ENCODE measurements at places on chromosomes 4 and X.
A peak's percentile ranks its signal among the peaks of the same experiment; 100 is the strongest.

DNA sequence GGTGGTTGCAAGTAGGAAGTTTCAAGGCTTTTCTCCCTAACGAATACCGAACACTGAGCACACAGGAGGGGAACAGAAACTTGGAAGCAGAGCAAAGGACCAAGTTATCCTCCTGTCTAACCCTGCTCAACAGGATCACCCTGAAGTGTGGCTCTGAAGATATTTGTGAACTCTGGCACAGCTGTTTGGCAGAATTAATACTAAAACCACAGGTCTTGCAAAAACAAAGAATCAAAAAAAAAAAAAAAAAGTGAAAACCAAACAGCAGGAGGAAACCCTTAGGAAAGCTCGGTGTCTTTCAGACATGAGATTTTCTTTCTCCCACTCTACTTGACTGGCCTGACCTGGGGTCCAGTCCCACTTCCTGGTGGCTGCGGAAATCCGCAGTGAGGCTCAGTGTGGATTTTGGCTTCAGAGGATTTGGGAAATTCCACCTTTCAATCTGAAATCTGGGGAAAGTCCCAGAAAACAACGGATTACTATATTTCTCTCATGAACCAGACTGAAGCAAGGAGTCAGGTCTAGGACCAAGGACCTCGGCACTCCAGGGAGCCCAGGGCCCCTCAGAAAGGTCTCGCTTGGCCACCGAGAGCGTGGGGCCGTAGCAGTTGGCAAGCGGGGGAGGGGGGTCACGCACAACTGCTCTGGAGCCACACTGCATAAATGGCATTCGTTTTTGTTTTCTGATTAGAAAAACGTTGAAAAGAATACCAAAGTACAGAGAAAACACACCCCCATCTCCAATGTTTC is 867 bp downstream of the TIFA start:
- no peak for DNase-seq

DNA sequence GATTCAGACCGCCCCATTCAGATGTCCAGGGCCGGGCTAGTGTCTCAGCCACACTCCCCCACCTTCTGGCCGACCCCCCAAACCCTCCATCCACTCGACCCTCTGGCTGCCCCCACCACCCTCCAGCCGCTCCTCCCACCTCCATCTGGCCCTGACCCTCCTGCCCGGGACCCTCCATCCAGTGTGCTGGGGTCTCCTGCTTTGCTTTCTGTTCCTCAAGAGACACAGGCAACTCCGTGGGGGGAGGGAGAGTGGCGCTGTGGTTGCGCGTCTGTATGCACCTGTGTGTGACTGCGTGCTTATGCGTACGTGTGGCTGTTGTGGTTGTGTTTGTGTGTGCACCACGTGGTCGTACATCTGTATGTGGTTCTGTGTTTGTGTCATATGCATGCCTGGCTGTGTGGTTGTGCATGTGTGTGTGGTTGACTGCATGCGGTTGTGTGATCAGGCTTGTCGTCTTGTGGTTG is 33.3 kb downstream of the CPLX1 start:
- DNase-seq: no peak

DNA sequence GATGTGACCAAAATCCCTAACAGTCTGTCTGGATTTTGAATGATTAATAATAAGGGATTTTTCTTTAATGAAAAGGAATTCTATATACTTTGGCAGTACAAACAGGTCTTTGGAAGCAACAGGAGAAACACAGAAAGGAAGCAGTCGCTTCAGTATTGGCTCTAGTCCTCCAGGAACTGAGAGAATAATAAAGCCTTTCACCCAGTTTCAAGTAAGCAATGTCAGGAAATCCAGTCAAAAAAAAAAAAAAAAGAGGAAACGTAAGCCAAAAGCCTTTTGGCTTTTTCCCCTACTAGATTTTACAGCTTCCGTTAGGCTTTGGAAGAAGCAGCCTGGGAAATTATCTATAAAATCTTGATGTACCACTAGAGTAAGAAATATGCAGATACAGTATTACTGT is 61.7 kb upstream of the HDAC8 start:
- DNase-seq: no peak

DNA sequence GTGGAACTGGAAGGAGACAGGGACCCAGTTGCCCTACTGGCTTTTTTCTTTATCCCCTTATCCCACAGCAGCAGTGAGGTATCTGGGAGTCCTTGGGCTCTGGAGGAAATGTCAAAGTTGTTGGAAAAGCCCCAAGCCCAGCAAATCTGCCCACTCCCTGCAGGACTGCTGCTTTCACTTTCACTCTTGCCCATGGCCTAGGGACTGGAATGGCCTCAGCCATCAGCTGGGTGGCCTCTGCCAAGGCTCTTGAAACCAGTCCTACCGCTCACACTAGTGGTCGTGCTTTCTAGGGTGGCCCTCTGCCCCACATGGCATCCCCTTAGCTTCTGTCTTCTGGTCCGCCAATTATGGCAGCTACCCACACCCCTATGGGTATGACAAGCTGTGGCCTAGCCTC is 9.7 kb upstream of the RHOXF1 start:
- DNase-seq: no peak

DNA sequence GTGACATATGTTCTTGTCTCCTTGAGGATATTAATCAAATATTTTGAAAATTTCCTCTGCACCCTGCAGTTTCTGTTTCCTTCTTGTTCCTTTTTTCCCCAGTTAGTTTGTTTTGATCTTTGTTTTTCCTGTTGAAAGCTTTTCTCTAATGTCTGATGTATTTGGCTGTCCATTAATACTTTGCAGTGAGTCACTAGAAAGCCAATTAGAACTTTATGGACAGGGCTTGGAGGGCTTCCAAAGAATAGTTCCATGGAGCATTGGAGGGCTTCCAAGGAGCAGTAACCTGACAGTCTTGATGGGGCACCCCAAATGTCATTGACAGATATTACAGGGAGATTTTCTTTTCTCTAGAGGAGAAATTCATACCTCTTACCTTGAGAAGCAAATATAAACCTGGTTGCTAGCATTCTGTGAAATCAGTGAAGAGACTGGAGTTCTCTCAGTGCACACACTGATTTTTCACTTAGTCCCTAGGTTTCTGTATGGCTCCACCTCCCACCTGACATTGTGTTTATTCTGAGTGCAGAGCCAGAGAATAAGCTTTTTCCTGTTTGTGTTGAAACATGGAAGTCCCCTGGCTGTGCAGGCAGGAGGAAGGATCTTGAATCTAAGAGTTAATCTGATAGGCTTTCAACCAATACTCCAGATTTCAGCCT is 26.5 kb downstream of the SPARCL1 start:
- no peak for DNase-seq

DNA sequence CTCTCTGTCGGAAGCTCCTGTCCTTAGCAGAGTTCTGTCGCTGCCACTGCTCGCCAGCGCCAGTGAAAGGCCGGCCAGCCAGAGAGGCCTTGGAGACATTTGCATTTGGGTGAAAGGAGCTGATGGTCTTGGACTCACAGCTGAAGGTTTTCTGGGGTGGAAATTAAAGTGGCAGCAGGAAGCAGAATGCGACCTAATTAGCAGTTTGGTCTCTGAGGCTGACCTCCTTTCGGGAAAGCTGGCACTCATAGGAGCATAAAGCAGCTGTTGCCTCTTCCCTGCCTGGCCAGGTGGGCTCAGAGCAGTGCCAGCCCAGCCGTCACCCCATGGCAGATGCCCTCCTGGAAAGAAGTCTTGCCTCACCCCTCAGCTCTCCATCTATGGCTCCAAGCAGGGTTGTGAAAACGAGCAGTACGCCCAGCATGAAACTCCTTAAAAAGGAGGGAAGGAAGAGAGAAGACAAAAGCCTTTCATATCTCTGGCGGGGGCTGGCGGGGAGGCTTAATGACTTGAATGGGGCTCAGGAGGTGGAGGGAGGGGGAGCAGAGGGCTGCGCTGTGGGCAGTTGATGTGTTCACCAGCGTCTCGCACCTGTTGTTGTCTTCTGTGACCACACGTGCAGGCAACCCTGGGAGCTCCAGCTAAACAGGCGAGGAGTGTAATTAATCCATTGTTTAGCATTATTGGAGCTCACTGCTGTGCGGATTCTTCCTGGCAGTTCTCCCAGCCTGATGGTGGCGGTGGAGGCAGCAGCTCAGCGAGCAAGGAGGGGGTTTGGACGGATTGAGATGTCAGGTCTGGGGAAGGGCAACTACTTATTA is 264.0 kb downstream of the MID1IP1 start:
- no peak for DNase-seq

DNA sequence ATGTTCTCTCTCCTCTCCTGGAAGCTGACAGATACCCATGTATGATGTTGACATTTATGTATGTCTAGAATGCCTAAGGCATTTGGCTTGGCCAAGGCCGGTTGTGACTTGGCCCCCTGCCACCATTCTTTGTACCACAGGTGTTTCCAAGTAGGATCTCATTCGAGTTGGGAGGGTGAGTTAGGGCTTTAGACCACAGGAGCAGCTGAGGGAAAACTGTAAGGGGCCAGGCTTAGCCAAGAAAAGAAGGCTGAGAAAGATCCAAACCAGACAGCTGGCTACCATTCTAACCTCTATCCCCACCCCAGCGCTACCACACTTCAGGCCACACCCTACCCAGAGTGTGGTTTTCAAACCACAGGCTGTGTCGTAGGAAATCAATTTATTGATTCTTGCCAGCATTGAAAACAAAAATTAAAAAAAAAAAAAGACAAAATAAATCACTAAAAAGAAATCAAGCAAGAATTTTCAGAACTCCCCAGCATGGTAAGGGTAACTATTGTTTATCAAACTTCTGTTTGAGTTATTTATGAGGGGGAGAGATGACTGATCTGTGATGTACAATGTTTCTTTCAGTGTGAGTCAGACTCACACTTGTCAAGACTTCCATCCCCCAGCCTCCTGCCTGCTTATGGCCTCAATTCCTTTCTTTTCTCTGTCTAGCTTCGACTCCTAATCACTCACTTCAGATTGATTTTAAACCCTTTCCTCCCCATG is 9.9 kb downstream of the TMSB4X start:
- no peak for DNase-seq

- no peak for DNase-seq
These were observed 576.4 kb upstream of the SLIT2 start for GRCh38 chr4:19675172-19675811.

GRCh38 chr4:156999175-156999517 is 27.5 kb upstream of the PDGFC start:
- DNase-seq: peak; percentile 4

DNA sequence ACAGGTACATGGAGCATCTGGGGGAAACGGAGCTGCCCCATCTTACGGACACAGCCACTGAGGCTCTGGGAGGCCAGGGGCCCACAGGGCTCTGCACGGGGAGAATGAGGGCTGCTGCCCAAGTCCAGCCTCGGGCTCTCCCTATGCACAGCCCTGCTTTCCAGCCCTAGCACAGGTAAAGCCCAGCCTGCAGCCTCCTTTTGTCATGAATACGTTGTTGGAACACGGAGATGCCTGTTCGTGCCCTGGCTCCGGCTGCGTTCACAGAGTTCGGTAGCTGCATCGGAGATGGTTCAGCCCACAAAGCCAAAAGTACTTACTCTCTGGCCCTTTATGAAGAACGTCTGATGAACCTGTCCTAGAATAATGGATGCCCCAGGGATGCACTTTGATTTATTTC is 68.7 kb upstream of the AFAP1 start:
- DNase-seq: no peak

GRCh38 chr4:181416966-181417365 is 826.2 kb upstream of the TENM3 start:
- DNase-seq: no peak

GRCh38 chr4:37968747-37969146 is 8.5 kb downstream of the PTTG2 start:
- DNase-seq: no peak

DNA sequence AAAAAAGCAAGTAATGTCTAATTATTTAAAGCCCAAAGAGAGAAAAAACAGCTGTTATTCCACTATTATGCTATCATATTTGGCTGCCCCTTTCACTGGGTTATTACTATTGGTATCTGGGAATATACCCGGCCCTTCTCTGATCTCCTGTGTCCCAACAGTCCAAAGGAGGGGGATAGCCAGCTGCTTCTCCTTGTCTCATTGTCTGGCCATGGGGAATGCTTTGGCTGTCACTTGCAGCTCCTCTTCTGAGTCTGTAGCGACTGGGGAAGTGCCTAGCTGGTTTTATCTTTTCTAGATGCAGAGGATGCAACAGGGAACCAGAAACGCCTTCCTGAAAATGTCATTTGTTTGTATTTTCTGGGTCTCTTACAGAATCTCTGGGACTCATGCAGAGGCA is 33.9 kb downstream of the MGARP start:
- no peak for DNase-seq

DNA sequence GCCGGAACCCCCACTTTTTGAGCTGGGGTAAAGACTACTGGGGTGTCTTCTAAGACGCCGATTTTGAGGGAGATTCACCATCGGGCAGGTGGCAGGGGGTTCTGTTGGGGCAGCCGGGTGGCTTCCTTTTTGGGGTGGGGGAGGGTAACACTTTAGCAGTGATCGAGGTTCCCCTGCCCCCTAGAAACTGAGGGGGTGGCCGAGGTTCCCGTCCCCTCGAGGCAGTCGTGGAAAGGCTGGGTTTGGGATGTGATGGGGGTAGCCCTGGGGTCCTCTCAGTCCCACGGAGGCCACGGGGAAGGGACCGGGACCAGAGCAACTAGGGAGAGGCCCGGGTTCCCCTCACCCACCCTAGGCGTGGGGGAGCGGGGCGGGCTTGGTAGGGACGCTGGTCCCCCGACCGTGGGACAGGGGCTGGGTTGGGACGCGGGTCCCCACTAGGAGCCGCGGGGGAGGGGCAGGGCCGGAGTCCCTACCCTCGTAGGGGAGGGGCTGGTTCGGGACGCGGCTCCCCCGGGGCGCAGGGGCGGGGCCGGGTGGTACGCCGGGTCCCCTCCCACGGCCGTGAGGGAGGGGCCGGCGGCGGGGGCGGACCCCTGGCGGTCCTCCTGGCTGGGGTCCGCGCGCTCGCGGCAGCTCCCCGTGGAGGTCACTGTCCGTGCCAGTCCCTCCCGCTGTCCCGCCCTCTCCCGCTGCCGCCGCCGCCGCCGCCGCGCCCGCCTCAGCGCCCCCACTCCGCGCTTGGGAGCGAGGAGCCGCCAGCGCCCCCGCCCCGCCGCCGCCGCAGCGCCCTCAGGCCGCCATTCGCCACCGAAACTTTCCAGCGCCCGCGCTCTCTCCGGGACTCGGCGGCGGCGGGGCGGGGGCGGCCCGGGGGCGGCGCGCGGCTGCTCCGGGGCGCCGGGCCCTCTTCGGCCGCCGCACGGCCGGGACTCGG is at the start of gene TBL1X:
Gene TBL1X (plus strand): TSS at position 624 of the 937 bp plus-strand sequence. CDS start 188,529 bp downstream, outside the sequence.
- peak; percentile 14 for DNase-seq

- no peak for DNase-seq
These were observed 182.7 kb upstream of the PCDH7 start for GRCh38 chr4:30537456-30537855.

DNA sequence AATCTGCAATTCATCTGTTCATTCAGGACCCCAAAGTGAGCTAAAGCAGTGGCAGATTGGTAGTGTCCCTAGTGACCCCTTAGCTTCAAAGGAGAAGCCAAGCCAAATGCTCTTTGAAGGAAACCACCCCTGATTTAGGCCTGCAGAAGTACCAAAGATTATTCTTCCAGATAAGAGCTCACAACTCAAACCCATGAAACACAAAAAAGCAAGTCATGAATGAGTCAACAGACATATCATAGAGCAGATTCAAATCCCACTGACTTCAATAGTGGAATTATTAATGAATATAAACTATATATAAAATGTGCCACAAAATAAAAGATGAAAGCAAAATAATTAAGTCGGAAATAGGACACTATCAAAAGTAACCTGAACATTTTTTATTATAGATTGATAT is 197.6 kb downstream of the SCFD2 start:
- DNase-seq: no peak

Measured in hematopoietic multipotent progenitor cell treated with erythropoietin and hydrocortisone succinate and interleukin-3 and kit ligand, for 15 days (in vitro differentiated cells).